ENCODE measurements at places on chromosomes 13 and 19.

DNA sequence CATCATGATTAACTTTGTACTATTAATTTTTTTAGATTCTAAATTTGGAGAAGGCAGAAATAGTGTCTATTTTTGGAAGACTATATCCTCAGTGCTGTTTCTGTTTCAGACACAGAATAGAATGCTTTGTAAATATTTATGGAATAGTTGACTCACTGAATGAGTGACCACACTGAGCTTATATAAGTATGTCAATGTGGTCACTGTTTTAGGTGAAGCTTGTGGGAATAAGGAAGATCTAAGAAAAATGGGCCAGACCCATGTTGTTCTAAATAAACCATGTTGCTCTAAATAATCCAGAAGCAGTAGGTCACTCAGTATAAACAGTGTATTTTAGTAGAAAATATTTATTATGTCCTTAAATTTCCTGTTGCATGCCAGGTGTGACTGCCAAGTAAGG lies 45.5 kb upstream of the DACH1 start:
- no peak for DNase-seq
- H3K4me1 ChIP-seq: no peaks in the 10 kb centered on the region
- H3K27me3 ChIP-seq: no peaks in the 10 kb centered on the region
- no peak overlapping the region for H3K4me3 ChIP-seq
- H3K27ac ChIP-seq: no peak overlapping the region

GRCh38 chr19:18091217-18091608 lies 4.5 kb upstream of the IL12RB1 start:
- peak; percentile 60 for DNase-seq
- peak overlapping the region; percentile 59 for H3K27ac ChIP-seq
- no peaks in the 10 kb centered on the region for H3K36me3 ChIP-seq
- peaks cover 33% of the 10 kb centered on the region for H3K4me1 ChIP-seq
- H3K27me3 ChIP-seq: no peaks in the 10 kb centered on the region

DNA sequence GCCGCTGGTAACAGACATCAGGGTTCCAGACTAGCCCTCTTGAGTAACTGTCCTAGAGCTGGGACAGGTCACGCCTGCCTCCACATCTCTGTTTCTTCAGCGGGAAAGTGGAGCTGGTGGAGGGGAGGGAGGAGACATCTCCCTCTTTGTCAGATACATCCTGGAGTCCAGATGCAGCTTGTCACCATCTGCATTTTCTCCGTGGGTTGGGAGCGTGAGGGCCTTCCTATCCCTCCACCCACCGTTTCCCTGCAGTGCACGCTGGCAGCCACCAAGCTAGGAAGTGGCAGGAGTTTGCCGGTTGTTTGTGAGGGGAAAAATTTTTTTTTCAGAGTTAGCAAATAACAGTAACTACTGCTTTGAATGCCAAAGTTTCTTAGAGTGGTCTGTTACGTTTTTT lies 20.0 kb upstream of the SMIM17 start:
- H3K4me1 ChIP-seq: no peaks in the 10 kb centered on the region
- no peaks in the 10 kb centered on the region for H3K27me3 ChIP-seq
- H3K27ac ChIP-seq: no peak overlapping the region
- H3K4me3 ChIP-seq: no peak overlapping the region

DNA sequence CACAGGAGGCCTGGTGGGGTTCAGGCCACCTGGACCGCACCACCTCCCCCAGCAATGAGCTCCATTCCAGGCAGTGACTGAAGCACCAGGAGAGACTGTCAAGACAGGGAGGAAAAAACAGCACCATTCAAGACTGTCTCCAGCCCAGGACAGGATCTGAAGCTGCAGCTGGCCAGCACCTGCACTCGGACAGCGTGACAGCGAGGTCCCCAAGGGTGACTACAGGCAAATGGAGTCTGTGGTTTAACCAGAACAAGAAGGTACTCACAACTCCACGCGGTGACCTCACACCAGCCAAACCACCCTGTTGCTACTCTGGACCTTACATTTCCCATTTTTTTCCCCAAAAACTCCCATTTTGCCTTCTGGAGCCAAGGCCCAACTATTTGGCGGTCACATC lies 9.8 kb downstream of the MED26 start:
- DNase-seq: no peak
- H3K27me3 ChIP-seq: no peaks in the 10 kb centered on the region
- no peak overlapping the region for H3K27ac ChIP-seq
- H3K4me3 ChIP-seq: no peak overlapping the region

DNA sequence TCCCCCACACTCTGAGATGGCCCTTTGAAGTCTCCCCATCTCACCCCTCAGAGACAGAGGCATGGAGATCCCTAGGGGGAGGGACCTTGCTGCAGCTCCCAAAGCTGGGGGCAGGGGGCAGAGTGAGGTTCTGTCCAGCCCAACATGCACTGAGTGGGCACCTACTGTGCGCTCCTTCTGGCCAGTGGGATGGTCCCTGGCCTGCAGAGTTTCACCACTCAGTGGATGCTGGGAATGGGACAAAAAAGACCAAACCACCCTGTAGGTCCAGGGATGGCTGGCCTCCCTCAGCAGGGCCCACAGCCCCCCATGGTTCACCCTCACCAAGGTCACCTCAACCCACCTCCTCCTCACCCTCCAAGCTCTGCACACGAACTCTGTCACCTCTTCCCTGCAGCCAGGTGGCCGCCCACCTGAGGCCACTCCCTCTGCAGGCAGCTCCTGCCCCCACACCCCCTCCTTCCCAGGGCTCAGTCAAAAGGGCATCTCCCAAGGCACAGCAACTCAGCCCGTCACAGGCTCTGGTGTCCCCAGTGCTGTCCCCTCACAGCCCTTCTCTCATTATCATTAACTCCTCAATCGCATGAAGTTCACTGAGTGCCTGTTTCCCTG lies 16.1 kb downstream of the CEACAM21 start:
- no peaks in the 10 kb centered on the region for H3K4me1 ChIP-seq
- H3K4me3 ChIP-seq: no peak overlapping the region
- H3K27me3 ChIP-seq: no peaks in the 10 kb centered on the region

DNA sequence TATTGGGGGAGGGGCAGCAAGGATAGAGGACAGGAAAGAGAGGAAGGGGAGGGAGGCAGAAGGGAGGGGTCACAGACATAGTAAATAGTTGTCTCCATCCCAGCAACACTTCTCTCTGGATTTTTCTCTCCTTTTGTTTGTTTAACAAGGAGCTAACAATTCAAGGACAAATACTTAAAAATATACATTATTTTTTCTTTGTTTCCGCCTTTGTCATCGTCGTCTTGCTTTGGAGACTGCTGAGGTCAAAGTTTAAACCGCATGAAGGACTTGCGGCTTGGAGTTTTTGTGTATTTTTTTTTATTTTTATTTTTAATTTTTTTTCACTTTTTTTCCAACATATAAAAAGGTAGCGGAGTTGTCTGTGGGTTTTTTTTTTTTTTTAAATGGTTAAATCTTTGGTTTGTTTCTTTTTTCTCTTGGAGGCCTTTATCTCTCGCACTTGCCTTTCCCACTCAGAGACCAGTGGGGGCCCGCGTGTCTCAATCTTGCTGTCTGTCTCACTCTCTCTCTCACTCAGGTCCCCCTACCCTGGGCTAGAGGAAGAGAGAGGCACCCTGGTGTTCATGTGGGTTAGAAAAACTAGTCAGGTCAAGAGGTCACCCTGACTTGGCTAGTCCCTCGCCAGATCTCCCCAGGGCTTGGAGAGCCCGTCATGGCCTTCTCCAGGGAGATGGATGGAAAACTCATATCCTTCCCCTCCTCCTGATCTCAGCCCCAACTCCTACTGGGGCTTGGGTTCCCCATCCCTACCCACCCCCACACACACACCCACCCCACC lies 11.0 kb downstream of the ZNF574 start:
- no peak overlapping the region for H3K4me3 ChIP-seq
- H3K27ac ChIP-seq: no peak overlapping the region
- peak; percentile 58 for DNase-seq

DNA sequence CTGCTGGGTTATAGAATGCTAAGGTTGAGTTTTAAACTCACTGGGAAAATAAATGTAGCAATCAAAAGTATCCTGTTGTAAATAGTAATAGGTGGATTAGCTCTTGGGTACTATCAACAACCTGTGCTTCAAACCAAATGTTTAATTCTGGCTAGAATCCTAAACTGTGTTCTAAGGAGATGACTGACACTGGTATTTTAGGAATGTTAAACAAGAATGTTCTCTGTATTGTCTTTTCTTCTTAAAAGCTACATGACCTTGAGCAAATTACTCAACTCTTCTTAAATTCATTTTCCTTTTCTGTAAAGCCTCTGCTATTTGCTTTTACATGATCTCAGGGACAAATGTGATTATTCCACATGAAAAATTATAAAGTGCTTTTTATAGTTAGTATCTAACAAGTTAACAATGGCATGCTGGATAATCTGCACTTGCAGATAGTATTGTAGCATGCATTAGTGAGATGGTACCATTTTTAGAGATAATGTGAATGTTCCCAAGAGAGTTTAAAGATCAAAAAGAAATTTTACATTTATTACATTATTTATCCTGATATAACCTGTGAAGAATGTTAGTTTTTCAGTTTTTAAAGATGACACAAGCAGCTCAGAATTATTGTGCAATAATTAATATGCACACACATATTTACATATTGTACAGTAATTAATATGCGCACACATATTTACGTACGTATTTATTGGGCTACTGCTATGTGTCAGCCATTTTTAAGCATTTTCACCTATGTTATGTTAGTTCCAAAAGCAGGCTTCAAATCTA lies 13.6 kb upstream of the EPSTI1 start:
- no peaks in the 10 kb centered on the region for H3K4me1 ChIP-seq
- H3K27ac ChIP-seq: no peak overlapping the region
- H3K27me3 ChIP-seq: no peaks in the 10 kb centered on the region
- no peaks in the 10 kb centered on the region for H3K36me3 ChIP-seq

DNA sequence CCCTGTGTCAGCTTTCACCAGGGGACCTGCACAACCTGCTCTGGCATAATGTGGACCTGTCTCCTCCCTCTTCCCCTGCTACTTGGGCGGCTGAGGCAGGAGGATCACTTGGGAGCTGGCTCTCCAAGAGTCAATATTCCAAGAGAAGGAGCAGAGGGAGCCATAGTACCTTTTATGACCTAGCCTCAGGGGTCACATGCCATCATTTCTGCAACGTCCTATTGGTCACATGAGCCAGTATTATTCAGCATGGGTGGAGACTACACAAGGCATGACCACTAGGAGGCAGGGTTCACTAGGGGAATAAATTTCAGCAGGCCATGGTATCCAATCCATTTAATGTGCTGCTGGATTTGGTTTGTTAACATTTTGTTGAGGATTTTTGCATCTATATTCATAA lies 12.0 kb upstream of the SHFL start:
- H3K36me3 ChIP-seq: no peaks in the 10 kb centered on the region
- peak; percentile 79 for DNase-seq
- peaks cover 33% of the 10 kb centered on the region for H3K27me3 ChIP-seq

- no peaks in the 10 kb centered on the region for H3K4me1 ChIP-seq
- H3K4me3 ChIP-seq: no peak overlapping the region
- H3K36me3 ChIP-seq: no peaks in the 10 kb centered on the region
- no peaks in the 10 kb centered on the region for H3K27me3 ChIP-seq
- peak; percentile 26 for DNase-seq
These were observed 34.7 kb upstream of the ESD start for GRCh38 chr13:46831588-46832194.

- peaks cover 22% of the 10 kb centered on the region for H3K27me3 ChIP-seq
- H3K4me3 ChIP-seq: no peak overlapping the region
- H3K27ac ChIP-seq: no peak overlapping the region
- no peaks in the 10 kb centered on the region for H3K4me1 ChIP-seq
- no peak for DNase-seq
These were observed 3.6 kb upstream of the CACNG8 start for GRCh38 chr19:53958823-53959757.

DNA sequence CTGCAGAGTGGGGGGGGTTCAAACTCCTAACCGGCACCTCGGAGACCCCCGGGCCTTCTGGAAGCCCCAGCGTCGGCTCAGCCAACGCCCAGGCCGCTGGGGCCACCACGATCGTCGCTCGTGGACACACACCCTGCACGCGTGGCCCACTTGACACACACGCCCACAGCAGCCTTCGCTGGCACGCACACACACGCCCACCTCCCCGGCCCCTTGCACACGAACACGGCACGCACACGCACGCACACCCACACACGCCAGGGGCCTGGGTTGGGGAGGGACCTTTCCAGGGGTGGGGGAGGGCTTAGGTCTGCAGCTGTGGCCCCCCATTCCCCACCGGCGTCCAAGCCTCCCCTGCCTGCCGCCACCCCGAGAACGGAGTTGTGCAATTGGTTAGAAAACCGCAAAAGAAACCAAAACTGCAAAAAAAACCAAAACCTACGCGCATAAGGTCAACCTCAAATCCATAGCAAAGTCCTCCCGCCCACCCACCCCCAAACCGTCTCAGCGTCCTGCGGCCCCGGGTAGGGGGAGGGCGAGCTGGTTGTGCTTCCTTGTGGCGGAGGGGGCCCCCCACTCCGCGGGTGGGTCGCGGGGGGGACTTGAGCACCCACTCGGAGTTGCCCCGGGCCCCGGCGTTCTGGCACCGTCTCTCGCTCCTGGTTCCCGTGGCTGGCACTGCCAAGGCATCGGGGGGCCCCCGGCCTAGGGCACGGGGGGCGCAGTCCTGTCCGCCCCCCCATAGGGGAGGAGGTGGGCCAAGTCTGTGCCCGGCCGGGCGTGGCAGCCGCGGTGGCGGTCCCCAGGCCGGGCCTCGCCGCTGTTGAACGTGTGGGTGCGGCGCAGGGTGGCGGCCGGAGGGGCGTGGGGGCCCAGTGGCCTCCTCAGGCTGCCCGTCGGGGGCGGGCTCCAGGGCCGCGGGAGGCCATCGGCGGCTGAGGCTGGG lies 3.3 kb upstream of the LRG1 start:
- no peak for DNase-seq
- H3K4me1 ChIP-seq: peaks cover 43% of the 10 kb centered on the region
- H3K4me3 ChIP-seq: no peak overlapping the region
- no peaks in the 10 kb centered on the region for H3K27me3 ChIP-seq
- H3K27ac ChIP-seq: no peak overlapping the region

- peaks cover 23% of the 10 kb centered on the region for H3K4me1 ChIP-seq
- no peaks in the 10 kb centered on the region for H3K27me3 ChIP-seq
- DNase-seq: peak; percentile 62
- H3K36me3 ChIP-seq: peaks cover 11% of the 10 kb centered on the region
These were observed 3.4 kb downstream of the BBC3 start for GRCh38 chr19:47227352-47228167.

GRCh38 chr13:75995966-75996365 lies 359.8 kb downstream of the LMO7 start:
- H3K27ac ChIP-seq: no peak overlapping the region
- no peak for DNase-seq
- no peak overlapping the region for H3K4me3 ChIP-seq
- no peaks in the 10 kb centered on the region for H3K27me3 ChIP-seq
- no peaks in the 10 kb centered on the region for H3K4me1 ChIP-seq

Data from K562 (cell line).